ENCODE measurements at places on chromosomes 6 and 20.

DNA sequence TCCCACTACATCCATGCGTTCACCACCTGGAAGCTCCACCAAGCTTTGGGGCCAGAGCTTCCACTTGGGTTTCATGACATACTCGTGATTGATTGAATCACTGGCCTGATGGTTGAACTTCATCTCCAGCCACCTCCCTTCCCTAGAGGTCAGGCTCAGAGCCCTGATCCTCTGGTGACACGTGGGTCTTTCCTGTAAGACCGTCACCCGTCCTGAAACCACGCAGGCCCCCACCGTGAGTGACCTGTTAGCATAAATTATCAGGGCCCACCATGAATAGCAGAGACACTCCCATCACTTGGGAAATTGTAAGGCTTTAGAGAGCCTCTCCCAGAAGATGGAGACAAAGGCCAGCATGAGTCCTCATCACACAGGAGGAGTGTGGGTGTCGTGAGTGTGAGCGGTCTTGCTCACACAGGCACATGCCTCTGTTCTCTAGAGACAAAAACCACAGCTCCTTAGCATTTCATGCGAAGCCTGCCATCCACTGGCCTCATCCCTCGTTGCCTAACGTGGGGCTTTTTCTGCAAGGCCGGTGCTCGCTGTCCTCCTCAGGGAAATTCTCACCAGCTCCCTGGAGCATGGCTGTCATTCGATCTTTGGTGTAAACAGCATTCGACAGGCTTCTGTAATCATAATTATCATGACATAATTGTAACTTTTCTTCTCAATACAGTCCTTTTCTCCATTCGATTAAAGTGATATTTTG is 65.1 kb upstream of the DUSP22 start:
- no peak for DNase-seq

DNA sequence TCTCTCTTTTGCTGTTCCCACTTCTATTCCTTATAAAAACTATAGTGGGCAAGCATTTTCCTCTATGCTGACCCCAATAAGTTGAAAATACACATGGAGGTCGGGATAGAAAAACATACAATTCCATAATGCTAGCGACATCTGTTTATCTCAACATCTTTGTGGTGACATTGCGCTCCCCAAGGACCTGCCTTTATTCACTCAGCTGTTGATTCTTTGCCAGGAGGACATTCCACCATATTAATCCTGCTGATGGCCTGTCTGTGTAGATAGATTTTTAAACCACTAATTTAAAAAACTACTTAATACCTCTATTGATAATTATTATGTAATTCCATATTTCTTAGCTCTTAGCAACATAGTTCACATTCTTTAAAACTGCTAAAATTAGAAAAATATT is 555.3 kb upstream of the MAP3K7 start:
- no peak for DNase-seq

GRCh38 chr6:157223021-157223430 is 100.3 kb downstream of the TMEM242 start:
- no peak for DNase-seq

DNA sequence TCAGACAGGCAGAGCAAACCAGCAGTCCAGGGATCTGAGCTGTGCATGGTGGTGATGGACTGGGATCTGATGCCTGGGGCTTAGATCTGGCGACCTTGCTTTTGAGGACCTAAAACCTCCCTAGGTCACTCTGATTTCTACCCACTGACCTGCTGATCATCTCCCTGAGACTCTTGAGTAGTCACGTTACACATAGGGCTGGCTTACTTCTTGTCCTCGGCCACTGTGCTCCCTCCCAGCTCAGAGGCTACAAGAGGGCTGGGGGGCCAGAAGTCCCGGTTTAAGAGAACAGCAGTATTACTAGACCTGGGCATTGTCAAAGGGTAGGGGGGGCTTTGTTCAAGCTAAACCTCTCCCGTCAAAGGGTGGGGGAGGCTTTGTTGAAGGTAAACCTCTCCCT is 5.5 kb downstream of the DYNLT1 start:
- no peak for DNase-seq

DNA sequence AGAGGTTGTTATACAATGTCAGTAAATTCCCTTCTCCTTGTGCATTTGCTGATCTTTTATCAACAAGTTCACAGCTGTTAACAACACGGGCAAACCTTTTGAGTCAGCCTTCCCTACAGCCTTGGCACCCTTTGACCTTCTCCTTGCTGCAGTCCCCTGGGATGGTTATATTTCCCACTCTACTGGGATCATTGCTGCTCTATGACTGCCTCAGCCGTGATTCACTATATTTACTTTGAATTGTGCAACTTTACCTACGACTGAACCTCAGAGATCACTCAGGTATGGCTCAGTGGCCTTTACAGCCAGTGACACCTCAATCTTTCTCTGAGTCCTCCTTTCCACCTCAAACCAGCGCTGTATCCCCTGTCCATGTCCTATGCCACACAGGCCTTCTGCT is 1293.3 kb downstream of the EPHA7 start:
- no peak for DNase-seq

GRCh38 chr6:53767941-53768340 is 26.9 kb upstream of the LRRC1 start:
- no peak for DNase-seq

DNA sequence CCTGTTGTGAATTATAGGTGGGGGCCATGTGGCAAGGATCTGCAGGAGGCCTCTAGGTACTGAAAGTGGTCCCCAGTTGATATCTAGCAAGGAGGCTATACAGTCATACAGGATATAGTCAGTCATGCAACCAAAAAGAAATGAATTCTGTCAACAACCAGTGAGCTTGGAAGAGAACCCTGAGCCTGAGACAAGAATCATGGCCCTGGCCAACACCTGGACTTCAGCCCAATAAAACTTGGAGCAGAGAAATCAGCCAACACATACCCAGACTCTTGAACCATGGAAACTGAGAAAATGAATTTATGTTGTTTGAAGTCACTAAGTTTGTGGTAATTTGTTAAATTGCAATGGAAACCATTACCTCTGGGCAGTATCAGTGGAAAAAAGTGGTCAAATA is 370.2 kb downstream of the KIF16B start:
- DNase-seq, result no peak

DNA sequence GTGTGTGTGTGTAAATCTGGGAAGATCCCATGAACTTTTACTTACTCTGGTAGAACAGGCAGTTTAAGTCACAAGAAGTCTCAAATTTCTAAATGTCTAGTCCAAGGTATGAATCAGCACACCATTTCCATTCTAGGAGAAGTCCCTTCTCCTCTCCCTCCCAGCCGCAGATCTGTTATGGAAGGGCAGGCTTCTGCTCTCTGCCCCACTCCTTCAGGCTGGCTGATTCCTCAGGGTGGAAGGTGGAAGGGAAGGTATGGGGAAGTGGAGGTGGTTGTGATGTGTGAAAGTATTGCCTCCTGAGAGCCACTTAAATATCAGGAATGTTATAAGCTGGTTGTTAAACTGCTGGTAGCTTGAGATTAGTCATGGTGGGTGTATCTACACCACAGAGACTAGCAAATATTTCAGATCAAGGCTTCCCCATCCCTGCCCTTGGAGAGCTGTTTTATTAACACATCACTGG is 44.5 kb upstream of the LAMA4 start:
- no peak for DNase-seq

- no peak for DNase-seq
Measured at GRCh38 chr6:83868639-83869038, 9.2 kb downstream of the CYB5R4 start.

DNA sequence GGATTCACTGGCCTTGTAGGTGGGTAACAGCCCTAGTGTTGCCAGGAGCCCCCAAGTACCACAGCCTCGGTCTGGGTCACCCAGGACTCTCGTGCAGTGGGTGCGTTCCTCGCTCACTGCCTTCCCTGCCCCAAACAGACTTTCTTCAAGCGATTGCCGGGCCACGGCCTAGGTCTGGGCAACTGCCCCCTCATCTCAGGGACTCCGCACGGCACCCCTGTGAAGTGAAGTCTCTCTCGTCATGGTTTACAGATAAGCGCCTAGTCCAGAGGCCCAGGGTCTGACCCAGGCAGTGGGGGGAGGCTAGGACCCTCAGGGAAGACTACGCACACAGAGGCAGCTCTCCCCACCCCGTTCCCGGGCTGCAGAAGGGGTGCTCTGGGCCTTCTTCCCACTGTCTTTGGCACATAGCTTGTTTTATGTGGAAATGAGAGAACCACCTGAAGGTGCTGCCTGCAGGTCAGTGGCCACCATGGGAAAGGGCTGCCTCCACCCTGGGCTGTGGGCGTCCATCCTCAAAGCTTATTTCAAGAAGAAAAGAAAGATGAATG is 220.8 kb downstream of the ERMARD start:
- DNase-seq, result no peak

- DNase-seq, result peak; percentile 39
Measured at GRCh38 chr6:91081452-91082067, 494.7 kb upstream of the MAP3K7 start.

GRCh38 chr6:3617681-3618311 is 133.7 kb downstream of the PXDC1 start:
- DNase-seq, result no peak

GRCh38 chr20:50298554-50299324 is 108.1 kb downstream of the CEBPB start:
- no peak for DNase-seq

DNA sequence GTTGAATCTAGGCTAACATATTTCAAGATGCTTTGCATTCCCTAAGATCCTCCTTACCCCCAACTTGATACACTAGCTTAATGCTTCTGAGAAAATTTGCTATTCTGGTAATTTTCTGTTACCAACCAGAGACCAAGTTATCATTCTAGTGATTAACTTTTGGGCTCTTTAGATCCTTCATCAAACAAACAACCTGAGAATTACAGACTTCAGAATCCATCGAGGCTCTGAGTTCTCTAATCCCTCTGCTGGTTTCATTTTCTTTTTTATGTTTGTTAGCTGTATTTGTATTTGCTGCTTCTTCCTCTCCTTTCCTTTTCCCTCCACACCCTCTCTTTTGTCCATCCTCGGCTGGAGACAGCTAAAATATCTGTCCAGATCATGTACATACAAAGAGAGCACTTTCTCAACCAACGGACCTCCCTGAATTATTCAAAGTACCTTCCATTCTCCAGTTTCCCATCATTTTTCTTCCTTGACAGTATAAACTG is 98.7 kb upstream of the RIPOR2 start:
- DNase-seq, result no peak

- DNase-seq, result no peak
Measured at GRCh38 chr6:163790266-163790840, 375.8 kb downstream of the QKI start.

GRCh38 chr20:20331156-20331555 is 36.7 kb upstream of the INSM1 start:
- DNase-seq, result no peak

GRCh38 chr20:53141201-53142050 is 169.3 kb downstream of the TSHZ2 start:
- DNase-seq, result no peak

GRCh38 chr6:52975580-52975979 is 19.5 kb downstream of the GSTA4 start:
- no peak for DNase-seq

DNA sequence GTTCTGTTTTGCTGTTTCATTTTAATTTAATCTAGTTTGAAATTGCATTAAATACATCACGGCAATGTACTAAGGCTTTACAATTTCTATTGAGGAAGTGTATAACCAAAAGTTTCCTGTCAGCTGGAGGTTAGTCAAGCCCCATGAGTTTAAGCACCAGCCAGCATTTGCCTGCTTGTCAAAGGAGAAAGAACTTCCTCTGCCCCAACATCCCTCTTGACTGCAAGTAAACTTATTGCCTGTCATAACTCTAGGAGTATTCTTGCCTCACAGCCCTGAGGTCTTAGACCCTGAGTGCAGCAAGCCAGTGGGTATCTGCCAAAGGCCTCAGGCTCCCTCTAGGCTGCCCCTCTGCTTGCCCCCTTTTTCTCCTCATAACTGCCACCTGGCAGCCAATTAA is 106.7 kb upstream of the INSM1 start:
- no peak for DNase-seq

DNA sequence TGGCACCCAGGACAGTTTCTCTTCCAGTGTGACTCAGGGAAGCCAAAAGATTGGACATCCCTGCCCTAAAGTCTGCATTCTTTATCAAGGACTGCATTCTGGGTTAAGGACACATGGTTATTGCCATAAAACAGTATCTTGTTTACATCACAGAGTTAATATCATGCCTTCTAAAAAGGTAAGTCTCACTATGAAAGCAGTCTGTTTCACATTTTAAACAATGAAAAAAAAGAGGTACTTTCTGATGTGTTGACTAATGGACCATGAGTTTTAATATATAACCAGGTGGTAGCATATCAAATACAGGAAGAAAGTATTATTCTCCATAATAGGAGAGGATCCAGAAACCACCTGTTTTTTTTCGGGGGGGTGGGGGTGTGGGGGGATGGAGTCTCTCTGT is 93.7 kb downstream of the TIAM2 start:
- no peak for DNase-seq

GRCh38 chr20:50504231-50504823 is 5.9 kb upstream of the PTPN1 start:
- DNase-seq, result no peak

- DNase-seq, result no peak
Measured at GRCh38 chr6:95670011-95670463, 92.7 kb downstream of the MANEA start.

DNA sequence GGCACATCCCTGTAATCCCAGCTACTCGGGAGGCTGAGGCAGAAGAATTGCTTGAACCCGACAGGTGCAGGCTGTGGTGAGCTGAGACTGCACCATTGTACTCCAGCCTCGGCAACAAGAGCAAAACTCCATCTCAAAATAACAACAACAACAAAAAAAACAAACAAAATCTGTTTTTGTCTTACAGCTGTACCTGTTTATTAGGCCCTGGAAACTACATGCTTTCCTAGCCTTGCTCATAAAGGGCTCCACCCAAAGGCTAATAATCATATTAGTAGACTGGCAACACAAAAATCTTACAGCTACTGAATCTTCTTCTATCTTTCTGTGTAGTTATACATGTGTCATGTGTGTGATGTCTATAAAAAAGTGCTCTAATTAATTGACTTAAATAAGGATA is 503.9 kb upstream of the EYS start:
- DNase-seq, result no peak

GRCh38 chr6:44652547-44652946 is 265.0 kb downstream of the CDC5L start:
- no peak for DNase-seq

DNA sequence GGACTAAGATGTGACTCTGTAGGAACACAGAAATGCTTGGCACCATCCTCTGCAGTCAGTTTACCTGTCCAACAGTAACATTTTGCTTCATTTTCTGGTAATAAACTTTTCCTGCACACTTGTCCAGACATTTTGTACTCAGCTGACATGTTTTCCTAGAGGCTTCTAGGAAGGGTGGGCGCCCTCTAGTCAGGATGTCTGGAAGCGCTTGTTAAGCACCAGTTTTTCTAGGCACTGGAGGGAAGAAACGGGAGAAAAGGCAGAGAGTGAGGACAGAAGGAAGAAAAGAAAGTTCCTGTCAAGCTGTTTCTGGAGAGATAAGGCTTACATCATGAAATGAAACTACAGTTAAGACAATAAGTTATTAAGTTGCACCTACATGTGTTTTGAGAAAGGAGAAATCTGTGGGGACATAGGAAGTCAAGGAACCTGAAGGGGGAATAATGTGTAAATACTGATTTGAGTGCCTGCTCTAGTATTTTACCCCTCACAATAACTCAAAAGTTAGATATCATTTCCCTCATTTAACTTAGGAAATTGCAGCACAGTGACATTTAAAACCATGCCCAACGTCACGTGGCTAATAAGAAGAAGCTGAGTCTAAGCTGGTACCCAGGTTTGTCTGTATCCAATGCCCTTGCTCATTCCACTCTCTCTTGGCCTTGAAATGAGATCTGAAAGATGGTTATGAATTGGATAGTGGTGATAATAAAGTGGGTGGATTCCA is 42.7 kb upstream of the TNFRSF21 start:
- no peak for DNase-seq

GRCh38 chr6:80501636-80502035 is 395.2 kb downstream of the BCKDHB start:
- no peak for DNase-seq

- DNase-seq, result no peak
Measured at GRCh38 chr6:16414205-16414604, 175.8 kb downstream of the GMPR start.

Measured in NCI-H1436 treated with DMSO at 0.1 percent for 48 hours (cell line).